ENCODE measurements at places on chromosomes 4 and X.

DNA sequence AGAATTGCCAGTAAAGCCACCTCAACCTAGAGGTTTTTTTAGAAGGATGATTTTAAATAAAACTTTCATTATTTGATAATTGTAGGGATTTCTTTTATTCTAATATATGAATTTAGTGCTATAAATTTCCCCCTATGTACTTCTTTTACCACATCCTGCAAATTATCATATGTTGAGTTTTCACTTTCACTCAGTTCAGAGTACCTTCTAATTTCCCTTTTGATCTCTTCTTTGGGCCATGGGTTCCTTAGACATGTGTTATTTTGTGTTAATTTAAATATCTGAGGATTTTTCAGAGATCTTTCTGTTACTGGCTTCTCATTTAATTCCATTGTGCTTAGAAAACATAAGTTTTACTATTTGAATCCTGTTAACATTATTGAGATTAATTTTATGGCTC is 6.1 kb downstream of the BEX2 start:
- DNase-seq: no peak

DNA sequence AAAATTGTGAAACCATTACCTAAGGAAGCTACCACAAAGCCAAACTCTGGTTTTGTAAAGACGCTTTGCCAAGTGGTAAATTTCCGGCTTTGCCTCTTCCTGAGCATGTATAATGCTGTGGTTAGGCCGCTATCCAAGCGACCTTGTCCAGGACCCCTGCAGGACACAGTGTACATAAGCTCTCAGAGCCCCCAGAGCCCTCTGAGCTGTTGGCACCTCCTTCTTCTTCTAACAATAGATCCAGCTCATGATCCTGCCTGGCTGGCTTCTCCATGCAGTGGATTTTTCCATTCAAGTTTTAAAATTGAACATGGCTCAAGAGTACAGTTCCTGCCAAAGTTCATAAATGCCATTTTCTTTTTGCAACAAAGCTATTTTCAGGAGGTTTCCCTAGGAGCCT is 326.7 kb downstream of the MAPK10 start:
- DNase-seq: no peak

DNA sequence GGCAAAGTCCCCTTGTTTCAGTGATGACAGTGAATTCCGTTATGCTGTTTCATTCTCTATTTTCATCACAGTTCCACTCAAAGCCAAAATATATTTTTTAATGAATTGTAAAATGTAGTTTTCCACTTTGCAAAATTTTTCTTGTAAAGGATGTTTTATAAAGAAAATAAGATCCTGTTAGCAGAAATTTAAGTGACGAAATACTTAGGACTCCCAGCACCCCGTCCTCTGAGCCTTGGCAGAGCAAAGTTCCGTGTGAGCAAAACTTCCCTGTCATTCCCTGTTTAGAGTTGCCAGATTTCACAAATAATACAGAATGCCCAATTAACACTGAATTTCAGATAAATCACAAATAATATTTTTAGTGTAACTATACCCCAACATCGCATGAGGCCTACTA is 81.0 kb upstream of the RBPJ start:
- DNase-seq: no peak

- no peak for DNase-seq
Measured at GRCh38 chrX:31374786-31375185, 302.9 kb upstream of the FTHL17 start.
